ENCODE measurements at places on chromosomes 16 and 17.

DNA sequence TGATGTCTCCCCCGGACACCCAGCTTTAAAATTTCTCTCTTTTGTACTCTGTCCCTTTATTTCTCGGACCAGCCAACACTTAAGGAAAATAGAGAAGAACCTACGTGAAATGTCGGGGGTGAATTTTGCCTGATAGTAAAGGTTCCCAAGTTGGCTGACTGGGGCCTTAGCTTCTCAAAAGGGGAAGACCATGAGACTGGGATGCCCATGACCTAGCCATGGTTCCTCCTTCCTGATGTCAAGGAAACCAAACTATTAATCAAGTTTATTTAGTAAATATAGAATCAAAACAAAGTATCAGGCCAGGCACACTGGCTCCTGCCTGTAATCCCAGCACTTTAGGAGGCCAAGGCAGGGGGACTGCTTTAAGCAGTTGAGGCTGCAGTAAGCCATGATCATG, 2.4 kb upstream of the EIF1 start:
- DNase-seq = no peak

GRCh38 chr16:6019490-6019991, 921.9 kb upstream of the EEF2KMT start:
- DNase-seq = no peak

DNA sequence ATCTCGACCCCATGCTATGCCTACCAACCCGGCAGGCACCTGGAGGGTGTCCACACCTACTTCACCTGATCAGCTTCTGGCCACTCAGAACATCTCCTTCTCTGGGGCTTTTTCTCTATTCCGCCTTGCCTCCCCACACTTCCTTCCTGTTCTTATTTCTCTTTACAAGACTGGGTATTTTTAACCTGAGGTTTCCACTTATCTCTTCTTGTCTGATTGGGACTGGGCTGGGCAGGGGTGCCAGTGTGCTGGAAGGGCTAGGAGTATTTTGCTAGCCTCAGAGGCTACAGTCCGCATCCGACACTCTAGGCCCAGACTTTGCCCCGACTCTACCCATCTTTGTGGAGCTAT, 26.2 kb upstream of the ZNF652 start:
- no peak for DNase-seq

DNA sequence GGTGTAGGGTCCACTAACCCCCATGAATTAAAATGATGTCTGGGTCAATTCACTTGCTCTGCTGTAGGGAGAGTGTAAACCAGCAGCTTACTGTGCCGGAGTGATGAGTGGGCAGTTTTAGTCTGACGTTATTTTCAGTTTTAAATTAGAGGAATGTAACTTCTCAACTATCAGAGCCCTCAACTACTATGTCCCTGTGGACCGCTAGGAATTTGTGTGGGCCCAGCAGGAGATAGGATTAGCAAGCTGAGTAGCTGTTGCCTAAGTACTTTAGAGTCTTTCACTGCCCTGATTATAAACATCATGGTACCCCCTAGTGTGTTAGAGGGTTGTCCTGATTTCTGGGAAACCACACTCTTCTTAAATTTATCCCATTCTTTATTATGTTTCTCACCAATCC, 11.4 kb downstream of the MARVELD3 start:
- no peak for DNase-seq

DNA sequence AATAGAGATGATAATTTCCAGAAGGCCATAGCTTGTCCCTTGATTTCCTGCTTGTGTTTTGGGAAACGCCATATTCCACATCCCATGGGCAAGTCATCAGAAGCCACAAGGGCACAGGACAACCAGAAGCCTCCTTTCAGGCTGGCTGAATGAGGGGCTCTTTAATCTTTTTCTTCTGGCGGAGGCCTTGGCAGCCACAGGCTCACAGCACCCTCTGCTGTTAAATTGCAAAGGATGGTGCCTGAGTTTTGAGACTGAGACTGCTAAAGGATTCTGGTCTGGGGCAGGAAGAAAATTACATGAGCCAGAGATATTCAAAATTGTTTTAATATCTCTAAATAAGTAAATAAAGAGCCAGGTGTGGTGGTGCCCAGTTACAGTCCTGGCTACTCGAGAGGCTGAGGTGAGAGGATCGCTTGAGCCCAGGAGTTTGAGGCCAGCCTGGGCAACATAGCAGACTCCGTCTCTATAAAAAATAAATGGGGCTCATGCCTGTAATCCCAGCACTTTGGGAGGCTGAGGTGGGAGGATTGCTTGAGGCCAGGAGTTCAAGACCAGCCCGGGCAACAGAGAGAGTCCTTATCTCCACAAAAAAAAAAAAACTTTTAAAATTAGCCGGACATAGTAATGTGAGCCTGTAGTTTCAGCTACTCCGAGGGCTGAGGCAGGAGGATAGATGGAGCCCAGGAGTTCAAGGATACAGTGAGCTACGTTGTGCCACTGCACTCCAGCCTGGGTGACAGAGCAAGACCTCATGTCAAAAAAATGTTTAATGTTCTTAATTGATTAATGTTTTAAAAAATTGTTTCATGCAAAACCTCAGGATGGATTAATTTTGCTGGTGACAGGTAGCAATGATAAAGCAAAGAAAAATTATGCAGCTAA, 26.3 kb downstream of the AARSD1 start:
- peak; percentile 3 for DNase-seq

Data from stimulated activated CD4-positive, alpha-beta T cell treated with anti-CD3 and anti-CD28 coated beads, Interleukin-12 subunit alpha, Interleukin-12 subunit beta, amount 100 ng/mL, for 48 hours (primary cell).